ENCODE measurements at places on chromosomes 2 and 18.
A peak's percentile ranks its signal among the peaks of the same experiment; 100 is the strongest.

DNA sequence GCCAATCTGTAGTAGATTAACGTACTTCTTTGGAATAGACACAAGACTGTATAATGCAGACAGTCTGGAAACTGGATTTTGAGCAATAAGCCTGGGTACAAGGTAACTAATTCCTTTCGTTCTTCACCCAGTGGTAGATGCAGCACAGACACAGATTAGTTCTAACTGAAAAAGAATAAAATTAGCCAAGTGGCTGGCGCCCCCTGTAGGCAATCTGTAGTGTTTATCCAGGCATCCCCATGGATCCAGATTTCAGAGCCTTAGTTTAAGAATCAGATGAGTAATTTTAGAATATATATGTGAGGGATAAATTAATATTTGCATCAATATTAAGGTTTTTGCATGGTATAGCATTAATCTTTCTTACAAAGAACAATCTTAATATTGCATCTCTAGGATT, 563.9 kb downstream of the DCC start:
- no peak overlapping the region for H3K27ac ChIP-seq
- peak; percentile 38 for DNase-seq
- H3K4me3 ChIP-seq, result no peak overlapping the region
- no peaks in the 10 kb centered on the region for H3K36me3 ChIP-seq
- H3K4me1 ChIP-seq, result no peaks in the 10 kb centered on the region
- no peaks in the 10 kb centered on the region for H3K27me3 ChIP-seq

DNA sequence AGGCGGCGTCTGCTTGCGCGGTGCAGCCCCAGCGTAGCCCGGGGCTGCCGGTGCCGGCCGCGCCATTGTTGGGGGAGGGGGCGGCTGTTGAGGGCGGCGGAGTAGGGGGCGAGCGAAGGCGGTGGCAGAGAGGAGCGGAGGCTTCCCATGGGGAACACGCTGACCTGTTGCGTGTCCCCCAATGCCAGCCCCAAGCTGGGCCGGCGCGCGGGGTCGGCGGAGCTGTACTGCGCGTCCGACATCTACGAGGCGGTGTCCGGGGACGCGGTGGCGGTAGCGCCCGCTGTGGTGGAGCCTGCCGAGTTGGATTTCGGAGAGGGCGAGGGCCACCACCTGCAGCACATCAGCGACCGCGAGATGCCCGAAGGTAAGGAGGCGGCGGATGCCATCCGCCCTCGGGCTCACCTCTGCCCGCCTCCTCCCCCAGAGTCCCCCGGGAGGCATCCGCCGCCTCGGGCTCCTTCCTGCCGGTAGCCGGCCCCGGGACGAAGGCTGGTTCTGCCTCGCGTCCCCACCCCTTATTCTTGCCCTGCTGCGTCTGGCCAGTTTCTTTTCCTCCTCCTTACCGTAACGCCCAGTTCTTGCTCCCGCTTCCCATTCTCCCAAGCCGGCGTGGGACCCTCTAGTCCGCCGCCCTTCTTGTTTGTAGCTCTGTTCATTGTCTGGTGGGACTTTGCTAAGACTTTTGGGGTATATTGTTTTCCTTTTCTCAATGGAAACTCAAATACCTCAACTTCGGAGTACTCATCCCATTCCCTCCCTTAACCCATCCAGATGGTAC, 500 bp downstream of the CCNYL1 start:
- H3K4me1 ChIP-seq, result no peaks in the 10 kb centered on the region
- H3K27me3 ChIP-seq, result no peaks in the 10 kb centered on the region
- DNase-seq, result peak; percentile 76
- H3K36me3 ChIP-seq, result no peaks in the 10 kb centered on the region
- H3K27ac ChIP-seq, result peak overlapping the region; percentile 83

DNA sequence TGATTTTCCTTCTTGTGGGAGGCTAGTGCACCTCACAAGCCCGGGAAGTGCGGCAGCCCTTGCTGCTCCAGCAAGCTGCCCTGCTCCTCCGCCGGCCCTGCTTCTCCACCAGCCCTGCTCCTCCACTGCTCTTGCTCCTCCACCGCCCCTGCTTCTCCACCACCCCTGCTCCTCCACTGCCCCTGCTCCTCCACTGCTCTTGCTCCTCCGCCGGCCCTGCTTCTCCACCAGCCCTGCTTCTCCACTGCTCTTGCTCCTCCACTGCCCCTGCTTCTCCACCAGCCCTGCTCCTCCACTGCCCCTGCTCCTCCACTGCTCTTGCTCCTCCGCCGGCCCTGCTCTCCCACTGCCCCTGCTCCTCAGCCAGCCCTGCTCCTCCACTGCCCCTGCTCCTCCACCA, 95.6 kb downstream of the NDUFA10 start:
- no peaks in the 10 kb centered on the region for H3K36me3 ChIP-seq
- H3K4me3 ChIP-seq, result no peak overlapping the region
- H3K4me1 ChIP-seq, result no peaks in the 10 kb centered on the region
- DNase-seq, result no peak

- DNase-seq, result no peak
- H3K27me3 ChIP-seq, result no peaks in the 10 kb centered on the region
- peaks cover 14% of the 10 kb centered on the region for H3K36me3 ChIP-seq
- H3K4me3 ChIP-seq, result no peak overlapping the region
- H3K27ac ChIP-seq, result no peak overlapping the region
Observed at GRCh38 chr2:3454802-3455201, 64.5 kb downstream of the ADI1 start.

GRCh38 chr2:4915357-4915756, 776.8 kb upstream of the SOX11 start:
- H3K36me3 ChIP-seq, result no peaks in the 10 kb centered on the region
- no peak overlapping the region for H3K4me3 ChIP-seq
- no peak for DNase-seq
